Tongue (tissue), 3 donors: ENCODE measurements at places on chromosomes 6 and 20.

- DNase-seq, result no peak
Measured at GRCh38 chr6:92690997-92691599, 728.3 kb downstream of the EPHA7 start.

- DNase-seq, result no peak
Measured at GRCh38 chr6:16723826-16724225, 37.4 kb downstream of the ATXN1 start.

GRCh38 chr6:50602292-50602691 lies 111.0 kb upstream of the TFAP2D start:
- DNase-seq, result peak; percentile 73

DNA sequence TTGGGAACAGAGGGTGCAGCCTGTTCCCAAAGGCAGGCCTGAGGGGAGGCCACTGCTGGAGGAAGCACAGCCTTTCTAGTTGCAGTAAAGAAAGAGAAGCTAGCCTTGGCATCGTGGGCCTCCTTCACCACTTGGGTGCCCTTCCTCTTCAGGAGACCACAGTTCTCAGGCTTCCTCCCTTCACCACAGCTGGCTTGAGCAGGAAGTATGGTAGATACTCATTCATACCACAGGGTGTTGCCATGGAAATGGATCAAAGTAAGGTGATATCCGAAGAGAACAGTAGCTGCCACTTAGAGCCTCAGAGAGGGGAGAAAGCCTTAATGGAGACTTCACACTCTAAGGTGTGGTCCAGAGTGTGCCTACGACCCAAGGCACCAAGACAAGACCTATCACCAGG lies 120.4 kb upstream of the RIPOR2 start:
- DNase-seq, result no peak

- no peak for DNase-seq
Measured at GRCh38 chr6:84403545-84403944, 176.1 kb upstream of the CEP162 start.

GRCh38 chr20:52921340-52921739 lies 50.8 kb upstream of the TSHZ2 start:
- DNase-seq, result no peak

GRCh38 chr6:83609248-83609647 lies 96.9 kb downstream of the PRSS35 start:
- no peak for DNase-seq

- no peak for DNase-seq
Measured at GRCh38 chr6:11589261-11589660, 51.7 kb downstream of the TMEM170B start.

DNA sequence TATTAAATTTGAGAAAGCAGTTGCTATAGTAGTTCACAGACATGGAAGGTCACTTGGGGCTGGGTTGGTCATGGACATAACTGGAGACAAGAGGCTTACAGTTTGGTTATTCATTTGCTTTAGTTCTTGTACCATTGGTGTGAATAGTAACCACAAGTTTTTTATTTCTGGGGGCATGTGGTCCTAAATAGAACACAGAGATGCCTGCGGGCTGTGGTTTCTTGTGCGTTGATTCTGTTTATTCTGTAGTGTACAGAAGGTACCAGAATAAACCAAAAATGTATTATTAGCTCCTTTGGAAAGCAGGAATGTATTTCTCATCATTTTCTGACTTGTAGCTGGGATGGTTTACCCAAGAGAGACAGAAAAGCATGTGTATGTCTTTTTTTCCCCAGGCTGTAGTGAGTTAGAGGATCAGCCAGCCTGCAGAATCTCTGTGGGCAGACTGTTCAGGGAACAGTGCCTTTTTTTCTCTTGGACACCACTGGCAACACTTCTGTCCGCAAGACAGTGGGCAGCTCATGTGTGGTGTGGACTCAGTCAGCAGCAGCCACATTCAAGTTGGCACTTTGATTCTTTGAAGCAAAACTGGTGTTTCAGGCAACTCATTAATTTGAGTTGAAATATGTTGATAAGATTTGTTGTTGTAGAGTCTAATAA lies 122.1 kb downstream of the LRRC1 start:
- no peak for DNase-seq

GRCh38 chr6:94005835-94006234 lies 586.5 kb upstream of the EPHA7 start:
- no peak for DNase-seq

DNA sequence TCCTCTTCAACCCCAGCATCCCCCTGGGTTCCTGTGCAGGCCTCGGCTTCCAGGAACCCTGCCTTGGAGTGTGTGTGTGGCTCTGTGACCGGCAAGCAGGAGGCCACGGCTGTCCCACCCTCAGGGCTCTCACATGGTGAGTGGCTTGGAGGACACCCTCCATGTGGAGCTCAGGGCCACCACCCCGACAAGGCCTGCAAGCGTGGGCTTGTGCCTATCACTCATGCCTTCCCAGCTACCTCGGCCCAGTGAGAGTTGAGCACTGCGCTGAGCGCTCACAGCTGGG lies 76.7 kb downstream of the DACT2 start:
- no peak for DNase-seq

- DNase-seq, result no peak
Measured at GRCh38 chr6:67391955-67392354, 1243.1 kb upstream of the ADGRB3 start.

DNA sequence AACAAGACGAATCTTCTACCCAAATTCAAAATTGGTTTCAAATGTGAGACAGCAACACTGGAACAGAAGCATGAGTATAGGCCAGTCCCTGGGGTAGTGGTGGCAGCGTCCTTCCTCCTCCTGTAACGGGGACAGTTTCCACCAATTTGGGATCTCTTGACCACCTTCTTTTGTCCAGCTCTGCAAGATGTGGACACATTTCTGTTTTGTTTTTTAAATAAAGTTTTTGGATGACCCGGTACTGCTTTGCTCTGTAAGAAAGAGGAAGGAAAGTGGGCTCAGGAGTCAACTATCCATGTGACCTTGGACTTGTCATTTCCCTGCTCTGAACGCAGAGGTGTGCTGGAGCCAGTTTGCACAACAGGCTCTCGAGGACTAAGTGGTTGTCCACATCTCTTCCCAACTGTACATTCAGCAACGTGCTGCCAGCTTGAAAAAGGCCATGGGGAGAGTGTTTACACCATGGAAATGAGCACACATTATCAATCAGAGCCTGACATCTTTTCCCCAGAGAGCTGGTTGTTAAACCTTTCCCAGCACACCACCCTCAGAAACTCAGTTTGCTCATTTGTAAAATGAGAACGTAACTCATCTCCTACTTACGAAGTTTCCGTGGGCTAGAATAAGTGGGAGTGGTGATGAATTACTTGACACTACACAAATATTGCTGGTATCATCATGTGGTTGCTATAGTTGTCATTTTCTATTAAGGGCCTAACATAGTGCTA lies 66.5 kb downstream of the ADTRP start:
- no peak for DNase-seq

GRCh38 chr20:22248051-22248667 lies 336.2 kb downstream of the FOXA2 start:
- DNase-seq, result peak; percentile 56

GRCh38 chr20:19601126-19601810 lies 156.8 kb upstream of the RIN2 start:
- DNase-seq, result peak; percentile 77

GRCh38 chr6:143092768-143093167 lies 32.1 kb downstream of the AIG1 start:
- no peak for DNase-seq

DNA sequence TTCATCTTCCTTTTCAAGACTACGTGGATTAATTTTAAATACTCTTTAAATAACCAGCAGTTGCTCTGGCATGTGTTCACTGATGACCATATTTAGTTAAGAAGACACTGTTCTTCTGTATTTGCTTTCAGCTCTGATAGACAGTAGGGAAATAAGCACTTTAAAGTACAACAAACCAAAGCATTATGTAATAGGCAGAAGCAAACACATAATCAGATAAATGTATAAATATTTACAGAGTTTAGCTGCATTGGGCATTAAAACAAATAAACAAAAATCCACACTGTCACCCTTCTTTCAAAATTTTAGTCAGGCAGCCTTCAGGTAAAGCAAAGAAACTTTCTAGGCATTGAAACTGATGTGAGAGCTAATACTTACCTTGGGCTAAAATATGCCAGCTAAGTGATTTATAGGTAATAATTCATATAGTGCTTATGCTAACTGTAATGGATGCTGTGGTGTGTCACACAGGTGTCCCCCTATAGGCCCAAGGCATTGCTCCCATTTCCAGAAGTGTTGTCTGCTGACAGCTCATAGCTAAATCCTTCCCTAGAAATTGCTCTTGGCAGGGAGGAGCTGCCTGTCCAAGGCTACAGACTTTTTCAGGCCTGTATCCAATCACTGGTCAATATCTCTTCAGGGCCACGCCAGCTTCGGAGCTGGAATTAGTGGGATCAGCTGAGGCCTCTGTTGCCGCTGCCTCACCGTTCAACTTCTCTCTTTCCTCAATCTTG lies 111.5 kb upstream of the CITED2 start:
- peak; percentile 32 for DNase-seq

DNA sequence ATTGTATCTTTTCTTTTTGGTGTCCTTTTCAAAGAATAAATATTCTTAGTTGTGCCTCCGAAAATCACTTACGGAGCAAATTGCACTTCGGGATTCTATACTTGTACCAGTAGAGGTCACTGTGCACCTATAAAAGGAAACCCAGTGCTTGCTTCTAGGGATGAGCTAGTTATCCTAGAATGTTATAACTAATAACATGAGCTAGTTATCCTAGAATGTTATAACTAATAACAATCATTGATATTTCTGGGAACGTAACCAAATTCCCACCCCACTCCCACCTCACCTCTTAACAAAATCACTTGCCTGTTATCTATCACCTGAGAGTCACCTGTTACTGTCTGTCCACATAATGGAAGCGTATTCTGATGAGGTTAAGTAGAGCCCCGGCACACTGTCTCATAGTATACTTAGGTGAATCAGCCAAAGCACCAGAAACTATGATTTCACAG lies 126.9 kb upstream of the TIAM2 start:
- peak; percentile 82 for DNase-seq

DNA sequence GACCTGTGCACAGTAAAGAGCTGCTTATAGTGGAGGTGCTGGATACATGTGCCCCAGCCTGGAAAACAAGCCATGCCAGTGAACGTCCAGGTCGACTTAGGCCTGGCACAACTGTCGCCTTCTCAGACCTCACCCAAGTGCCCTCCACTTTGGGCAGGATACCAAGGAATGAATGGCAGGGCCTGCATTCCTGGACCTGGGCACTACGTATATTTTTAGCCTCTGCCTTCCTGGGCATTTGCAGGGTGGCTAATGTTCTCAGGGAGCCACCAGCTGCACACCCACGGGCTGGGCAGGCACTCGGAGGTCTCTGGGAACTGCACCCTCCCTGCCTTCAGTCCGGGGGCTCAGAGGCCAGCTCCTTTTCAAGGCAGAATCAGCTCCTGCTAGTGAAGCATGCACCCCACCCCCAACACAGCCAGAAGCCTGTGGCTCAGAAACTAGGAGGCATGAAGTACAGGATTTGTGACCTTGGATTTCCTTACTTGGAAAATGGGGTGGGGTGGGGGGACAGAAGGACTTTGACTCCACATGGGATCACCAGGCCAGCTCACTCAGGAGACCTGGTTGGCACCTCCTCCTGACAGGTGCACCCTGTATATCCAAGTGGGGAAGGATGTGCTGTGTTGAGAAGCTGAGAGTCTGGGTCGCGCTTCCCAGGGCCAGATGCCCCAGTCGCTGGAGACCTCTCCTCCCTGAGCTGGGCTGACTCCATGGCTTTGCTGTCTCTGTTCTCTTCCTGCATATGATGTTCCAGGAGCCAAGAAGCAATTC lies 2.5 kb upstream of the LSM14B start:
- peak; percentile 62 for DNase-seq

- no peak for DNase-seq
Measured at GRCh38 chr6:166119116-166119911, 48.3 kb downstream of the TBXT start.

- no peak for DNase-seq
Measured at GRCh38 chr6:101539510-101540245, 146.2 kb downstream of the GRIK2 start.

GRCh38 chr6:25100288-25100687 lies 164.5 kb upstream of the RIPOR2 start:
- DNase-seq, result no peak

DNA sequence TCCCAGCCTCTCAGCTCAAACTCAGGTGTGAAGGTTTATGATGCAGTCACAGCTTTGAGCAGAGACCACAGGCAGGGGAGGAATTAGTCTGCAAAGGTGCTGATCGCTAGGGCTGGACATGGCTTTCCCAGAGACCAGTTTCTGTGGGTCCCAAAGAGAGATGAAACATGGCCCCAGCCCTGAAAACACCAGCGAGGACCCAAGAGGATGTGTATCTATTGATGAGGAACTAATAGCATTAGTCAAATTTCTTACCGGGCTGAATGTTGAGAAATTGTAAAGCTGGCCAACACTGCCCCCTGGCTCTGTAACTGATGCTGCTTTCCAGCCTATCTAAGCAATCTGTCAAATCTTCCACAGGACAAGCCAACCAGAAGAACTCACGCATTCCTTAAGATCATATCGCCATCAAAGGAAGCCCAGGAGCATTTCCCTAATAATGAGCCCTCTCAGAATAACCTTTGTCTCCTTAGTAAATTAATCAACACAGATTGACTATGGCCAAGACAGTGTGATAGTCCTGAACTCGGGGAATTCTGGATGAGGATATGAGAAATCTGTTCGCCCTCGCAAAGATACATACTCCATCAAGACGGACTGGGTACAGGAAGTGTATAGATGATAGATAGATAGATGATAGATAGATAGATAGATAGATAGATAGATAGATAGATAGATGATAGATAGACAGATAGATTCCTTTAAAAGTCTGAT lies 7.8 kb upstream of the ACSS1 start:
- peak; percentile 84 for DNase-seq

GRCh38 chr6:35402136-35402855 lies 49.8 kb upstream of the FANCE start:
- DNase-seq, result no peak

DNA sequence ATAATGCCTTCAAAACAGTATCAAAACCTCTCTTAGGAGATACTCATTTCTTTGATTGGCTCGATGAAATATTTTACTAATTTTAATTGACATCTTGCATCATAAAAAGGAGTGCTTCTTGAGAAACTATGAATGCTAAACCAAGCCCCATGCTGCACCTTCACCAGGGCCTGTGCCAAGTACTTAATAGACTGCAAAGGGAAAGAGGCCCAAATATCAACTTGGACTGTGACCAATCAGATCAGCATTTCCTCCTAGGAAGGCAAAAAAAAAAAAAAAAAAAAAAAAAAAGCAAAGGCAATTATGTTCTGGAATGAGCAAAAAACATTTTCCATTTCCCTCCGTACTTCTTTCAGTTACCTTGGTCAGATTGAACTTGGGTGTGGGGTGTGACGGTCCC lies 253.0 kb upstream of the SOX4 start:
- DNase-seq, result no peak

- no peak for DNase-seq
Measured at GRCh38 chr20:38995536-38996044, 33.4 kb downstream of the DHX35 start.

- no peak for DNase-seq
Measured at GRCh38 chr6:35292494-35292893, 5.1 kb upstream of the DEF6 start.

GRCh38 chr6:19301980-19302379 lies 535.2 kb upstream of the ID4 start:
- peak; percentile 46 for DNase-seq
